ENCODE measurements at places on chromosomes 7 and 10. TPM values are rescaled to one million over a fixed set of nuclear protein-coding genes. Genes with fewer than 3 reads are reported as not detected.

The ACSM6 gene
- not detected for total RNA-seq

- H3K4me3 ChIP-seq = no peak overlapping the region
- no peaks in the 10 kb centered on the region for H3K36me3 ChIP-seq
- no peak overlapping the region for H3K27ac ChIP-seq
- no peaks in the 10 kb centered on the region for H3K4me1 ChIP-seq
- no peak for DNase-seq
Observed at GRCh38 chr7:18212308-18212707, 184.7 kb upstream of the PRPS1L1 start.

DNA sequence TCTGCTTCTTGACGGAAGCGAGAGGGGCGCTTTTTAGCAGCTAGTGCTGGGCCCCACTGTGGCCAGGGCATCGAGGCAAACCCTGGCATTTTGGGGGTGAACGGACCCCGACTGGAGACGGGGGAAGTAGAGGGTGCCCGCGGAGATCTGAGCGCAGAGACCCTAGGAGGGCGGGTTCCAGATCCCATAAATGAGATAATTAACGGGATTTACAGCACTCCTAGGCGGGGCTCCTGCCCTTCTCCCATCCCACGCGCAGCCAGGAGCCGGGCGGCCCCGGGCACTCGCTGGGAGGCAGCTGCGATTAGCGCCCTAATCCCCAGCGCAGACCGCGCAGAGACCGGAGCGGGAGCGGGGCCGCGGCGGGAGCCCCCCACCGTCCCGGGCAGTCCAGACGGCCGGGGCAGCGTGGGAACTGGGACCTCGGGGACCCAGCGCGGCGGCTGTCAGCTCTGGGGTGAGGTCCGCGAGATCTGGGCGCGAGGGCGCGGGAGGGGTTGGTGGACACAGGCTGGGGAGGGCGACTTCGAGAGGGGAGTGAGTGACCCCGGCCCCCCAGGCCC, 735 bp downstream of the JCAD start:
- peaks cover 31% of the 10 kb centered on the region for H3K4me1 ChIP-seq
- H3K4me3 ChIP-seq = peak overlapping the region; percentile 72
- H3K36me3 ChIP-seq = no peaks in the 10 kb centered on the region
- peaks cover 36% of the 10 kb centered on the region for H3K27me3 ChIP-seq

GRCh38 chr10:72260976-72261783, 12.5 kb upstream of the DDIT4 start:
- no peak for DNase-seq
- peak overlapping the region; percentile 97 for H3K27ac ChIP-seq
- peaks cover 36% of the 10 kb centered on the region for H3K4me1 ChIP-seq
- no peaks in the 10 kb centered on the region for H3K27me3 ChIP-seq
- peak overlapping the region; percentile 62 for H3K4me3 ChIP-seq
- H3K36me3 ChIP-seq = no peaks in the 10 kb centered on the region

- no peak overlapping the region for H3K4me3 ChIP-seq
- peak; percentile 18 for DNase-seq
- no peaks in the 10 kb centered on the region for H3K4me1 ChIP-seq
- no peak overlapping the region for H3K27ac ChIP-seq
- no peaks in the 10 kb centered on the region for H3K27me3 ChIP-seq
- no peaks in the 10 kb centered on the region for H3K36me3 ChIP-seq
Observed at GRCh38 chr7:93331706-93332105, 99.5 kb downstream of the VPS50 start.

The ZC3HAV1L gene
- 10.1 TPM for total RNA-seq

The PRKAR2B gene
- total RNA-seq = 53.6 TPM

- H3K27me3 ChIP-seq = no peaks in the 10 kb centered on the region
- H3K27ac ChIP-seq = no peak overlapping the region
- DNase-seq = no peak
- H3K36me3 ChIP-seq = no peaks in the 10 kb centered on the region
Observed at GRCh38 chr10:18229826-18230225, 89.6 kb downstream of the CACNB2 start.

- no peak within 1 kb of the TSS for H3K4me3 ChIP-seq
- H3K36me3 ChIP-seq = no peaks in the 10 kb centered on the region
- DNase-seq = peak; percentile 84
- H3K4me1 ChIP-seq = no peaks in the 10 kb centered on the region
- H3K27me3 ChIP-seq = no peaks in the 10 kb centered on the region
Observed at GRCh38 chr7:142939226-142939910, at the start of gene LLCFC1. Gene LLCFC1, plus strand, starts transcription at chr7:142939484. Its CDS starts 138 bp downstream, at chr7:142939622.

Measured in GM23338 (cell line).